Amniotic epithelial cell (primary cell): ENCODE measurements at places on chromosomes 3 and 15.
A peak's percentile ranks its signal among the peaks of the same experiment; 100 is the strongest.

GRCh38 chr3:168419091-168419490 lies 323.4 kb upstream of the GOLIM4 start:
- DNase-seq = no peak

- DNase-seq = no peak
Measured at GRCh38 chr3:139676108-139676507, 1.7 kb downstream of the NMNAT3 start.

DNA sequence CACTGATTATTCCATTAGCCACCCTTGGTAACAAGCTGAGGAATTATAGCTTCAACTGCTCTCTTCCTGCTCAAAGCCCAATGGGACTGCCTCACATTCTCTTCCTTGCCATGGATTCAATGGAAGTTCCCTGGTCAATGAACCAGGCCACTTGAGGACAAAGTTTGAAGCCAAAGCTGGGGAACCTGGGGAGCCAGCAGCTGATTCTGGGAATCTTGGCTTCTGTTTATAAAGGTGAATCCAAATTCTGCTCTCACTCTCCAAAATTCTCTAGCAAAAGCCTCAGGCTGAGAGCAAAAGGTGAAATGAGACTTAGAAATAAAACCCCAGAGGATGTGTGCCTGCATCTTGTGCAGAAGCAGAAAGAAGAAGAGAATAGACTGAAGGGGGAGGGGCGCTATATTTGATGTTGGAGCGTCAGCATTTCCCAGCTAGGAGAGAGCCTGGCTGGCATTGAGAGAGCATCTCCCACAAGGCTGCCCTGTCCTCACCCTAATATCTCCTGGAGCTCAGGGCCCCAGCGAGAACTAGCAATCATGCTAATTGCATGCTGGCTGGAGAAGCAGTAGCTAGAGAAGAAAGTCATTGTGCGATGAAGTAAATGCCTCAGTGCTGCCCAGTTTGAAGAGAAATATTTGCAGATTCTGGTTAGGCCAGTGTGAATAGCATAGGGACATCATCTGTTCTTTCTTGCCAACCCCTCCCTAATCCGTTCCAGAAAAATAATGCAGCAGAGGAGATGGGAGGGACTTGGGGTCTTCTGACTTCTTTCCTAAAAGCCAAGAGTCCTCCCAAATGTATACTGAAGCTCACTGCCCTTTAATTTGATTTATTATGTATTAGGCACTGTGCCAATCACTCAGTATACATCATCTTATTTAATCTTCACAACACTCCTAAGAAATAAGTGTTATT lies 34.9 kb upstream of the GAP43 start:
- DNase-seq = no peak

DNA sequence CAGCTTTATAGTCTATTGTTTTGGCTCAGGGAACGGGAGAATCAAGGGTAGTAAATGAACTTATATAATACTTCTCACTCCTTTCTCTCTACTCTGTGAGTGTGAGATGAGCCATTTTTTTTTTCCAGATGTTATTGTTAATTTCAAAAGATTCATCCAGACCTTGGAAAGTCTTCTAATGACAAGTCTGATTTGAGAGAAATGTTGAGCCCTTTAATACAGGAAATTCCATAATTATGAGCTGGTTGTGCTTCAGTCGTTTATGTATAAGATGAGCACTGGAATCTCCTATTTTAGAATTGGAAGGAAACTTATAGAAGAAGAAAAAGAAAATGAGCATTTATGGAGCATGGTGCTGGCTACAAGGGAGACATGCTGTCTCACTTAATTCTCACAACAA lies 92.0 kb downstream of the FBN1 start:
- no peak for DNase-seq

DNA sequence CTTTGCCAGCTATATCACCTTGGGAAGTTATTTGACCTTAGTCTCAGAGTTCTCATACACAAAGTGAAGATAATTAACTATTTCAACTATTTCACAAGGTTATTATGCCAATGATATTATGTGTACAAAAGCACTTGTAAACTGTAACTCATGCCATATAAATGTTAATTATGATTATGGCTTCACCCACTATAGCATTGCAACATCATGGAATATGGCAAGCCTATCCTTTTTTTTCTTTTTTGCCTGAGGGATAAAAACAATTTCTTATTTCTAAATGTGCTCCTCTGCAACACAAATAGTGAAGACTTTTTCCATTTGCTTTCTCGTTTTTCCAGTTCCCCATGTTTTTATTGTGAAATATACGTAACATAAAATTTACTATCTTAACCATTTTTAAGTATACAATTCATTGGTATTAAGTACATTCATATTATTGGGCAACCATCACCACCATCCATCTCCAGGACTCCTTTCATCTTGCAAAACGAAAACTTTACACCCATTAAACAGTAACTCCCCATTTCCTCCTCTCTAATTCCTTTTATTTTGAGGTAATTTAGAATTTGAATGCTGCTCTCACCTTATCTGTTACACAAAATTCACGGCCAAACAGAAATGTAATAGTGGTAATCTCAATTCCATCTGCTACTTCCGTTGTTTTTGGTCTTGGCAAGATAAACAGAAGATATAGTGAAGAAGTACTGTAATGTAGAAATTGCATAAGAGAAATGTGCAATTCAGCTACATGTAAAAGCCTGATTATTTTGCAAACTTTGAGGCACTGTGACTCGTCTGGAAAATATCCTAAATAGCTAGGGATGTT lies 46.3 kb downstream of the NANOGP8 start:
- DNase-seq = peak; percentile 96

- DNase-seq = no peak
Measured at GRCh38 chr15:63041402-63041973, 1.1 kb upstream of the TPM1 start.

DNA sequence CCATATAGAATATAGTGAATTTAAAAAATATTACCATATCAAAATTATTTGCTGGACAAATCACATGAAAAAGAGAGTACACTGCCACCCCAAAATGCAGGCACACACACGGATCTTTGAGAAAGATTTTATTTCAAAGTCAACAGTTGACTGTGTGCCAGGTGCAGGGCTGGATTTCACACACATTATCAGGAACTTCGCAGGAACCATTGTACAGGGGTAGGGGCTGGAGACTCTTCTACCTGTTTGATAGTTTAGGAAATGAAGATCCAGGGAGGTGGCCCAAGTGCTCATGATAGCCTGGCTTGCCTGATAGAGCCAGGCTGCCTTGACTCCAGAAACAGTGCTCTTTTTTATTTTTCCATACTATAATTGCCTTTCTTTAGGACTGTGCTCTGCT lies 54.2 kb downstream of the IL1RAP start:
- no peak for DNase-seq

GRCh38 chr3:73431183-73431900 lies 193.4 kb downstream of the PDZRN3 start:
- DNase-seq = no peak

DNA sequence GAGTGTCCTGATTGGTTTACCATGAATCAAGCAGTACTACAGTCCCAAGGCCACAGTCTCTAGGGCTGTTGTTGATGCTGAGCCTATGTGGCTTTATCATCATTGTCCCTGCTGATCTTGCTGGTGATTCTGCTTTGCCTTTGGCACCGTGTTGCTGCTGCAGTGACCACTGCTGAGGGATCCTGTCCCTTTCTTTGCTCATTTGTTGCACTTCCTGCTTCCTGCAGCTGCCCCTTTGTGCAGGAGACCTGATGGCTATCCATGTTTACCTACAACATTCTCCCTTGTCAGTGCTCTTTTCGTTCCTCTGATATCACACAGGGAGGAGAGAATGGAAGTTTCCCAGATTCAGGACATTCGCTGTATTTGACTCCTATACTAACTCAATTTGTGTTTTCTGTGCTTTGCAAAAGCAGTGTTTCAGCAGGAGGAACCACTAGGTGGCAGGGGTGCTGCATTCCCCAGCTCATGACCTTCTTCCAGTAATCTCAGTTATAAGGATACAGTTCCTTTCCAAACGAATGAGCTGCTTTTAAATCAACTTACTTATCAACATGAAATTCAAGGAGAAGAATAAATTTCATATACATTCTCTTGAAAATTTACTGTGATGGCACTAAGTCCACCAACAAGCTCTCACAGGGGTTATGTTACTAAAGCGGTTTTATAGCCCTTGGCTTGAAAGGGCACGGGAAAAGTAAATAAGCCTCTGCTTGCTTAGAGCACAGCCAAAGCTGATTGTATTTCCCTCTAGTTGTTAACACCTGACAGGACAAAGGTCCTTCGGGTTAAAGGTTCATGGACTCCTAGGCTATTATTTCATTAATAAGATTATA lies 9.7 kb upstream of the THUMPD3 start:
- DNase-seq = peak; percentile 68

GRCh38 chr15:48370460-48370859 lies 39.2 kb downstream of the DUT start:
- DNase-seq = peak; percentile 91

DNA sequence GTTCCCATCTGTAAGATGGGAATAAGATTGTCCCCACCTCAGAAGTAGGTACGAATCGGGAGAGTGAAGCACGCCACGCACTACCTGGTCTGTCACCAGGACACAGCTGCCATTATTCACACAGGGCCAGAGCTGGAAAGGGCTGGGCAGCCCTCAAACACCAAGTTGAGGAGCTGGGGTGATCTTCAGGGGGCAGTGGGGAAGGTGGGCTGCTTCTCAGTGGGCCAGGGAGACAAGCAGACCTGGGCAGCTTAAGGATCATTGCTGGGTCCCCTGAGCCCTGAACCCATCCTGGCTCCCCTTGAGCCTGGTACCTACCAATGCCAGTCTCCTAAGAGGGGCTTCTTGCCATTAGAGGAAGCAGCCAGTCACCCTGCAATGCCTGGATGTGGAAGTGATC lies 82.1 kb downstream of the SMAD6 start:
- DNase-seq = no peak

GRCh38 chr15:64045774-64046420 lies 388 bp downstream of the DAPK2 start:
- no peak for DNase-seq

DNA sequence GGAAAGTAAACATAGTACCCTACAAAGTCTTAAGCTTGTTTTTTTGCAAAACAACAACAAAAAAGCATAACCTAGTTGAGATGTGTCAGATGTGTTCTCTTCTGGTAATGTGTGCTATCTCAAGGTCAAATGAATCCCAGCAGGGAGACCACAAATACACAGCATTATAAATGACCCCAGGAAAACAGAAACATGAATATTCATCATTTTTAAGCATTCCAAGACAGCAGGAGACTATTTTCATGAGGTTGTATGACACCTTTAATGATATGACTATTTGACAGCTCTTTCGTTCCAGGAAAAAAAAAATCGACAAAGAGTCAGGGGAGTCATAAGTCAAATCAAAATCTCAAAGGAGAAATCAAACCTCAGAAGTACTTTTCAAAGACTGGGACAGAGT lies 62.7 kb upstream of the CBLB start:
- DNase-seq = peak; percentile 53

DNA sequence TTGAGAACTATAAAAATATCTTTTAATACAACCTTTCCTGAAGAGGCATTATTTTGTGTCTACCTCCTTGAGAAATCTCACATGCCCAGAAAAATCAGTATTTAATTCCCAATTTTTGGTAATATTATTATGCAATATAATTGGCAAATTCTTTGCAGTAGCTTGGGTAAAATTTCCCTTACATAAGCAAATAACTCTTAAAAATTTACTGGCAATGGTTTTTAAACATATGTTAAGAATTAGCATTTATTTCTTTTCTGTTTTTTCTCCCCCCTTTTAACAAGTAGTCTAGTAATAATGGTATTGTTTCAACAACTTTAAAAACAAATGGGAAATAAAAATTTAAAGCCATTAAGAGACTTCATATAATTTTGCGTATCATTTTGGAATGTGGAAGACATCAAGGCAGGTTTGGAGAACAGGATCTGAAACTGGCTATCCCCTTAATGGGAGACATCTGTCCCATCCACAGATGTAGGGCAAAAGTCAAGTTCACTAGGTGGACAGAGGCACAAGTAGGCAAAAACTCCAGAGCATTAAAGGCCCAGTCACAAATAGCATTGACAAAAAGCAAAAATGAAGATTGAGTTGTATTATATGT lies 89.6 kb upstream of the AADACL2 start:
- DNase-seq = no peak

DNA sequence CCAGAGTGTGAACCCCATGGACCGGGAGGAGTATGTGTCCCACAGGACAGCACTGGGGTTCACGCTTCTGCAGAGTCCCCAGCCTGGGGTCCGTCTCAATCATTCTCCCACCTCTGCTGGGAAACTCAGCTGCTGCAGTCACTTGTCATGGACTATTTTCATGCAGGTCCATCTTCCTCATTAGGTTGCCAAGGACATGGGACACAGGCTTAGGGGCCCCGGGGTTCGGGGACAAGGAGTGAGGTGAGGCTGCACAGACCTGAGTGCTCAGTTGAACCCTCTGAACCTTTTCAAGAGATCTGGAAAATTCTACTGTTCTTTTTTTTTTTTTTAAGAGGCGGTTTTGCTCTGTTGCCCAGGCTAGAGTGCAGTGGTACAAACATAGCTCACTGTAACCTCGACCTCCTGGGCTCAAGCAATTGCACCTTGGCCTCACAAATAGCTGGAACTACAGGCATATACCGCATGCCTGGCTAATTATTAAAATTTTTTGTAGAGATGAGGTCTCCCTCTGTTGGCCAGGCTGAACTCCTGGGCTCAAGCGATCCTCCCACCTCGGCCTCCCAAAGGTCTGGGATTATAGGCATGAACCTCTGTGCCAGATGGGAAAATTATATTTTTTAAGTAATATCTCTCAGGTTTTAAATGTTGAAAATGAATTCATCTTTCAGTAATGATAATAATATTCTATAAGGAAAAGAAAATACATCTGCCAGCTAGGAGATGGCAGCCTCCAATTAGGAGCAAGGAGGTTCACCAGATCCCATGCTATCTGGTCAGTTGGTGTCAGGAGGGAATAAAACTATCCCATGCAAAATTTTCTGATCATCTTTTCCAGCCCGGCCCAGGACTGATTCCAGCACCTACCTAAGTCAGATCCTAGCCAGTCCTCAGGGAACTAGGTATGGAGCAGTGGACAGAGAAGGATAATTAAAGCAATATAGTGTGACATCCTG lies 45.2 kb downstream of the RPN1 start:
- no peak for DNase-seq

DNA sequence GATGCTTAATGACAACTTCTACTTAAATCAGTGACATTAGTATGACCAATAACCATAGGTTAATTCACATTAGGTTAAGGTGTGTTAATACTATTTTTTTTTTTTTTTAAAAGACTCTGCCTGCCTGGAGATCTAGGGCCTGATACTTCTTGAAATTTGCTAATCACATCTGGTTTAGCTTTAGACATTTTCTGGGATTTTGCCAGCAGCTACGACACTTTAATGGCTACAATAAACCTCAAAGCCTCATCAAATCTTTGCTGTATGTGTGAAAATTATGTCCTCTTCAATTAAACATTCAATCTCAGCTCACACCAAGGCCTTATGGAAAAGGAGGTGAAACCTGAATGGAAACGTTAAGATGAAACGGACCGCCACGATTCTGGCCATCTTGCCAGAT lies 167.9 kb downstream of the GREM1 start:
- no peak for DNase-seq

DNA sequence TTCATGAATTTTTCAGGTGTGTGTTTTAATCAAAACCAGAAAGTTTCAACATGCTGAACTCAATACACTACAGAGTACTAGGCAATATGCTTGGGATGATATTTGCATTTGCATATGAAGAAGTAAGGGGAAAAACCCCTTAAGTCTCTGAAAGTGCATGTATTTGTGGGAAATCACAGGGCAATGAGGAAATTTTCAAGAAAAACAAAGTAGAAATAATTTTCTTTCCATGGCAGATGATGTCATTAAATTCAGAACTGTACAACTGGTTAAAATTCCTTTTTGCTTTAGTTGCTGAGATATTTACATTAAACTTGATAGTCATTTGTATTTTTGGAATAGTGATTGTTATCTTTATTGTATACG lies 294.0 kb upstream of the TBC1D5 start:
- DNase-seq = no peak

GRCh38 chr15:74155766-74156417 lies 17.6 kb upstream of the ISLR start:
- DNase-seq = no peak
